ENCODE measurements at places on chromosomes 4 and X. TPM values are rescaled to one million over a fixed set of nuclear protein-coding genes. Genes with fewer than 3 reads are reported as not detected.

BTK gene
- total RNA-seq = not detected

CT55 gene
- total RNA-seq = not detected

- DNase-seq = peak; percentile 30
These were observed 958 bp downstream of the CUL4B start for GRCh38 chrX:120559804-120560203.

GRCh38 chr4:48248559-48248953, 21.1 kb downstream of the TEC start:
- no peak for DNase-seq

DNA sequence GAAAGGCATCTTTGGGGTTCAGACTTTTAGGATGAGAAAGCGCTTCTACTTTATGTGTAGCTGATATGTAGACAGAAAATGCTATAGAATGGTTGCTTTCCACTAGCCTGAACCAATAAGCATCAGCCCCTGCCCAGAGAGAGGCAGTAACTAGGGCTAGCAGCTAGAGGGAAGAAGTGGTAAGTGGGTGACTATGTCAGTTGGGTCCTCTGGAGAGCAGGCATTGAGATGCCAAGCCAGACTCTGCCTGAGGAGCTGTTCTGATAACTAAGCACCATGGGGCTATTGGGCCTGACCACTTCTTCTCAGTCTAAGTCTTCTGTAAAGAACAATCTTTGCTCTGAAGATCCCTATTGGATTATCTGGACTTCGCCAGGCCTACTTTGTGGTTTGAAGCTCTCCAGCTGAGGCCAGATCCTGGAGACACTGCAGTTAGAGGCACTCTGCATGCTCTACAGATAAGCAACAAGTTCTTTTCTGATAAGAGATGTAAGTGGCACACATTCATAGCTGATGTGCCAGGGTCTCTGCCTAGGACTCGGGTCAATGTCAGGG, 146.1 kb downstream of the RBM46 start:
- no peak for DNase-seq

- DNase-seq = no peak
These were observed 854 bp downstream of the RNF113A start for GRCh38 chrX:119870626-119871131.

DNA sequence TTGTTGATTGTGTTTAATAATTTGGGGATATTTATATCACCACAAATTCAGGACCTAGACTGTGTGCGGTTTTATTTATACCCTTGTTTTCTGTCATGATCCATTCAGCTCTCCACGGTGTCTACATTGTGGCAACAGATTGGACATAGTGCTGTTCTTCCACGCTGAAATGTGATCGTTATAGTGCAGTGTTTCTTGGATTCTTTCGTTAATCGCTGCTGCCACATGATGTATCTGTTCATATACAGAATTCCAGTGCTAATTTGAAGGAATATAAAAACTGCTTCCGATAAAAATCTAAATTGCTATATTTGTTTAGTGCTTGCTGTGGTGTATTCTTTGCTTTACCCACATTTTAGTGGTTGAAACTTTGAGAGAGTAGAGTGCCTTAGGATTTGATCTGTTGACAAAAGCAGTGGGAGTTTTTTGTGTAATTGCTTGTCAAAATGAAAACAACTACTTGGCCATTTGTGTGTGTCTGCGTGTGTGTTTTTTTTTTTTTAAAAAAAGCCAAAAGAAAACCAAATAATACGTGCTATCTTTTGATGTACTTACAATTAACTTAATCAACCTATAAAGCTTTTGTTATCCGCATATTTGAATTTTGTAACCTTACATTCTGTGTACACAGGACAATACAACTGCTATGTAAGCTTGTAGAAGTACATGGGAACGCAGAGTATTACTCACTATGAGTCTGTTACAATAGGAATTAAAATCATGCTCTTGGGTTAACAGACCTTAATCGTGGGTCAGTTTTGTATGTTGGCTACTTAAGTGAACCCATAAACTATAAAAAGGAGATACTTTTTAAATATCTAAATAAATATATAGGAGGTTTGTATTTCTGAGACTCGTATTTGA, 353.3 kb downstream of the ARHGAP24 start:
- DNase-seq = peak; percentile 78

DNA sequence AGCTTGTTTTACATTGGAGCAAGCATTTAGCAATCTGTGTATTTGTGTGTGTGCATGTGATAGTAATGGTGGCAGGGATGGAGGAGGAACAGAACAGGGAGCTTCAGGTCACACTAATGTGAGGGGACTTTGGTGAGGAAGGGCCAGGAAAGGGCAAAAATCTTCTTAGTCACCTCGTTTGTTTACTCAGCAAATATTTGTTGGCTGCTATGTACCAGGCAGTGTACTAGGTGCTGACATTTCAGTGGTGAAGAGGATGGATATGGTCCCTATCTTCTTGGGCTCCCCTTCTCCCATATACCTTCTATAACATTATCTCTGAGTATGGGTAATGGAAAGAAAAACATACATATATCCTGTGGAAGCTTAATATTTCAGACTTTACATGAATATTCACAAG, 48.5 kb upstream of the HDAC8 start:
- peak; percentile 27 for DNase-seq

DNA sequence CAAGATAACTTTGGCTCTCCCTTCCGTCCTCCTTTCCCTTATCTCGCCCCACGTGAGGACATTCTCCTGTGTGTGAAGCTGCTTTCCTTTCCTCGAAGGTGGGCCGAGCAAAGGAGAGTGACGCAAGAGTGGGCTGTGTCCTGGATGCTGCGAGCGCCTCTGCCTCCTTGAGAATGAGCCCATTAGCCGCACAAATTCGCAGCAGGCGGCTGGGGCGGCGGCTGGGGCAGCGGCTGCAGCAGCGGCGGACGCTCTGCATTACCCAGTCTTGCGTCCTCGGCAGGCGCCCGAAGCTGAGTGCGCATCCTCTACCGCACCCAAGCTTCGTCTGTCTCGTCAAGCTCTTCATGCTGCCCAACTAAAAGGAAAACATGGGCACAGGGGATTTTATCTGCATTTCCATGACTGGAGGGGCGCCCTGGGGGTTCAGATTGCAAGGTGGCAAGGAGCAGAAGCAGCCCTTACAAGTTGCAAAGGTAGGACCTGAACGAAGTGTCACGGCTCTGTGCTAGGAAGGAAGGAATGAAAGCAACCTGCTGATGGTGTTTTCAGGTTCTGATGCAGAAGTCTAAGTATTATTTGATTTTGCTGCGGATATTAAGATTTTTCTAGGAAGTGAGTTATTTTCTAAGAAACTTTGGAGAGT, at the start of gene SYNPO2:
Gene SYNPO2, plus strand, starts transcription at position 189 of the 646 bp plus-strand sequence. Its CDS starts 183 bp downstream, at position 372.
- peak; percentile 61 for DNase-seq

DNA sequence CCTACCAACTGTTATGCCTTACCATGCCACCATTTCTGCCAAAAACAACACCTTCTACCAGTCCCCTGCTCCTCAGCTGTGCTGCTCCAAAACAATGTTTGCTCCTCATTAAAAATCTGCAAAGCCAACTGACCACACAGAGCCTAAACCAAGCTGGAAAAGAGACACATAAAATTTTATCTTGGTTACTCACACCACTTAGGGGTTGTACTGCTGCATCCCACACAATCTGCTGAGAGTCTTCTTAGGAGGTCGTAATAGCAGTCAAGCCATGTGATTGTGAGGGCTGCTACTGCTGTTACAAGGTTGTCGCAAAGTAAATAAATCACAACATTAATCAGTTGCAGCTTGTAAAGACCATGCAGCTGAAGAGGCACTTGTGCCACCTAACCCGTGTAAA, 607.4 kb upstream of the FAM241A start:
- no peak for DNase-seq

GRCh38 chr4:123319639-123320038, 77.0 kb upstream of the SPRY1 start:
- no peak for DNase-seq

DNA sequence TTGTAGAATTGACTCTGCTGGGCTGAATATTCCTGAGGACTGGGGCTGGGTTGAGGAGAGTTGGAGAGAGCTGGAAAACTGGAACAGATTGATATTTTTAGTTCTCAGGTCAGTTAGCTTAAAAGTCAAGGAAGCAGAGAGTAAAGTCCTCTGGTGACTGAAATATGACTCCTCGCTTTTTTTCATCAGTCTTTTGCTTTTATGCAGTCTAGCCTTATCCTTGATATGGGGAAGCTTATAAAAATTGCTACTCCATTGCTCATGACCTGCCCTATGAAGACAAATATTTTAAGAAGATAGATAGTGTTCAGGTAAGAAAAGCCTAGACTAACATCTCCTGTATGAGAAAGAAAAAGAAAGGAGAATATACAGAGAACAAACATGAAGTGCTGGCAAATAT, 152.7 kb downstream of the C4orf33 start:
- no peak for DNase-seq

GRCh38 chrX:107940095-107940494, 42.1 kb downstream of the TEX13B start:
- no peak for DNase-seq

GRCh38 chr4:58553679-58554078, 1443.5 kb upstream of the IGFBP7 start:
- peak; percentile 4 for DNase-seq

GRCh38 chrX:125005863-125006262, 313.8 kb upstream of the TEX13C start:
- no peak for DNase-seq

DNA sequence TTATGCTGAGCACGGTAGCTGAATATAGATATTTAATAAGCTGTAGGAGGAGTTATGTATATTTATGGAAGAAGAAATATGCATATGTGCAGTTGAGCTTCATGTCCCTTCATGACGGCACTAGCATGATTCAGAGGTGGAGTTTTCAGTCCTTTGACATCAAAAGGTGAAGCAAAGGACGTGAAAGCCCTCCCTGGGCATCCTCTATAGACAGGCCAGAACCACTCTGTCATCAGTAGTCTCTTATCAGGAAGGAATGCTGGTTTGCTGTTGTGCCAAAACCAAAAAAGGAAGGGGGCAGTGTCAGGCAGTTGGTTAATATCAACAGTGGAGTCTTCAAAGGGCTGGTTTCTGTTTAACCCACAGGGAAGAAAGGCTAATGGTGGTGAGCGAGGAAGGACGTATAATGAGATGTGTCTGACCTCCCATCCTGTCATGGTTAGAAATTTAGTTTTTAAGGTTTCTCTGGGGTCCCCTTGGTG, 23.5 kb upstream of the IL2 start:
- DNase-seq = no peak

Data from bronchial epithelial cell (primary cell).